Kidney glomerular epithelial cell (primary cell): ENCODE measurements at places on chromosomes 5 and 9.

GRCh38 chr9:136255896-136256890 lies 10.6 kb upstream of the QSOX2 start:
- DNase-seq, result no peak

DNA sequence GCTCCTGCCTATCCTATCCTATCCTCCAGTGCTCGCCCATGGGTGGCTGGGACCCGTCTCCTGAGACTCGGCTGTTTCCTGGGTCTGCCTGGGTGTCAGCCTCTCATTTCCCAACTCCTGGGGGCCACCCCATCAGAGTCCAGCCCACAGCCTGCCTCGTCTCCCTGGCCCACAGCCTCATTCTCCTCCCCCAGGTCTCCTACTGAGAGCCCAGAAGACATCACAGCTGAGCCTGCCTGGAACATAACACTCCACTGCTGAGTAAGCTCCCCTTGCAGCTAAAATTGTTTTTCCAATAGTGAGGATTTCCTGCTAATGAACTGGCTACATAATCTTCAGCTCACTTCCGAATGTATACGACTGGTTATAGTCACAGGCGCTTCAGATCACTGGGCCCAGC lies 95.3 kb downstream of the TTLL11 start:
- DNase-seq, result no peak

DNA sequence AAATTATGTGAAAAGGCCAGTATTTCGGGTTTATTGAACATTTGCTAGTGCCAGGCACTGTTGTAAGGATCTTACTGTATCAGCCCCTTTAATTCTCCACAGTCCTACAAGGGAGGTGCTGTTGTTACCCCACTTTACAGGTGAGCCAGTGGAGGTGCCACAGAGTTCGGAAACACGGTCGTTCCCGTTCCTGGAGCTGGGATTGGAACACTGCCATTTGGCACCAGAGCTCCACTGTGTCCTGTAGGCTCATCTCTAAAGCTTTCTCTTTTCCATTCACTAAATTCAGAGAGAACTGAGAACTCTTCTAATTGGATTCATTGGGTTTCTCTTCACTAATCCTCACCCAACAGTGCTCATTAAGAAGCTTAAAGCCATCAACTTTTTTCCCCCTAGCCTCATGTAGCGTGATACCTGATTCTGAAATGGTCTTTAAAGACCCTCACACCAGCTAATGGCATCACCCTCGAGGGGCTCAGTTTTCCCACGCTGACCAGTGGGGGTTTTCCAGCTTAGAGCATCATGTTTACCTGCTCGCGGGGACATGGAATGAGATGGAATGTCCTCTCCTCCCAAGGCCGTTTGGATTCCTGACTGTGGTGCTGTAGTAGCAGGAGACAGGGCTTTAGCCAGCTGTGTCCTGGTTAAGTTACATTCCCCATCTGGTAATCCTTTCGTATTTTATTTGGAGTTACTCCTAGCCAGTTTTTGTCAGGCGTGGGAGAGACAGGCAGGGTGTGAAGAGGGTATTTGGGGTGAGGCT lies 5.8 kb downstream of the ERGIC1 start:
- no peak for DNase-seq

DNA sequence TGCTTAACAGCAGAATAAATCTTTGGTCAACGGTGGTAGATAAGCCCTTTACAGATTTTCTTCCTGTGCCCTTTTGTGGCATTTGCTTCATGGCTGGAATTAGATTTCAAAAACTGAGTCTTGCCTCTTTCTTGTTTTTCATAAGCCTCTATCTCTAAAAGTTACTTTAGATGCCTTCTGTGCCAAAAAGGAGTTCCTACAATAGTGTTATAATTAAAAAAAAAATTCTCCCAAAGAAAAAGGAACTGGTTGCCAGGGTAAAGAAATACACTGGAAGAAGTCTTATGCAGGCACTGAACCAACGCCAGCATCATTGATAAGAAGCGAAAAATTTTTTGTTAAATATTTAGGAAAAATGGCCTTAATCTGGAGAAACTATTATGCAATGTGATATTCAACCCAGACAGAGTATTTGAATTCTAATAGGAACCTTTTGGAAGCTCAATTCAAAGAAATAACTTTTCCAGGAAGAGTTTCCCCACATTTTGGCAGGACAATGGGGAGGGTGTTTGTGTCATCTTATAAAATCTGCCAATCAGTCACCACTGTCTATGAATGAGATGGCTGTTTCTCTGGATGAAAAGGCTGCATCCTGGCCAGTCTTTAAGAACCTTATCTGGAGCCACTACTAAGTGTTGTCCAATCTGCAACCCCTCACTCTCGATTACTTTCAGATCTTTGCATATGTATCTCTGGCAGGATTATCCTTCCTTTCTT lies 608.1 kb downstream of the PDE4D start:
- DNase-seq, result no peak

DNA sequence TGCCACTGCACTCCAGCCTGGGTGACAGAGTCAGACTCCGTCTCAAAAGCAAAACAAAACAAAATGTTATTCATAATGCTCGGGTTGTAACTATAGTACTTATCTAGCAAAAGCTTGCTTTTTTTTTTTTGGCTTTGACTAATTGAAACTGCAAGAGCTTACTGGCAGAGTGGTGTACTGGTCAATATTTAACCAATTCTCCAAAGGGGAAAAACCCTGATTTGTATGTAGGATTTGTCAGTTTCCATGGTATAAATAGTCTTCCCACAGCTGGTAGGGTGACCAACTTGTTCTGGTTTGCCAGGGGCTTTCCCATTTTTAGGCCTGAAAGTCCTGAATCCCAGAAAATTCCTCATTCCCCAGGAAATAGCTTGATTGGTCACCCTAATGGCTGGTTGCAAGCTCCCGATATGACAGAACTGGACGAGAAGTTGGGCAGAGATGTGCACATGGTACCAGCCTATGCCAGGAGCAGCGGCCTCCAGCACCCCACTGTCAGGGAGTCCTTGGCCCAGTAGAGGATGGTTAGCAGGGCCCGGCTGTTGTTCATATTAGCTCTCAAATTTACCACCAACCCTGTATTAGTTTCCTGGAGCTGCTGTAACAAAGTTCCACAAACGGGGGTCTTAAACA lies 58.0 kb downstream of the FXN start:
- peak; percentile 87 for DNase-seq

DNA sequence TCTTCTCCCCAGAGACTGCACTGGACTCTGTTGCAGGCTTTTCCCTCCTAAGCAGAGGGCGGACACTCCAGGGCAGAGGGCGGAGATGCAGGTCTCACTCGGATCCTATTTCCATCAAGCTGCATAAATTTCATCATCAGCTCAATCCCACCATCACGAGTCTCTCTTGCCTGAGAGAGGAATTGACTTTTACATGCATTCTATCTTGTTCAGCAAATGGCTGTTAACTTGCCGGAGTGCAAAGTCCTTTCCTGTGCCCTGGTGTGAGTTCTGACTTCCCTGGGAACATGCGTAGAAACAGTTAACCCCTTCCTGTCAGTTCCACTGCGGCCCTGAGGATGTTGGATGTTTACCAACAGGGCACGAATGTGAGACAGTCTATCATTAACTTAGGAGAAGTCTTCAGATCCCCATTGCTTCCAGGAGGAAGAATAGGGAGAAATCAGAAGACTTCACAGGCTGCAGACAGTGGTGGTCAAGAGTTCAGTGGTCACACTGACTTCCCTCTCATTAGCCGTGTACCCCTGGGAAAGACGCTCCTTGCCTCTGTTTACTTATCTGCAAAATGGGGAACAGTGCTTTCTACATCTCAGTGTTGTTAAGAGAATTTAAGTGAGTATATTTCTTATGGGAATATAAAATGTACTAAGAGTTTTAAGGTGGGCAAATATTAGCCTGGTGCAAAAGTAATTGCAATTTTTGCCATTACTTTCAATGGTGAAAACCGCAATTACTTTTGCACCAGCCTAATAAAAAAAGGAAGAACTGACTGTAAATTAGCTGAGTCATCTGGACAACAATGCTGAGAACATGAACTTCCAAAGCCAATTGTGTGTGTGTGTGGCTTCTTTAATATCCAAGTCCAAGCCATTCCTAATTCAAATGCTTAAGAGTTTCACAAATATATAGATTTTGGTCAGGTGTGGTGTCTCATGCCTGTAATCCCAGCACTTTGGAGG lies 248.0 kb downstream of the DRD1 start:
- DNase-seq, result no peak

- no peak for DNase-seq
Measured at GRCh38 chr5:76705574-76705973, 10.4 kb upstream of the F2R start.

- no peak for DNase-seq
Measured at GRCh38 chr5:96001262-96001661, 39.6 kb upstream of the ELL2 start.

GRCh38 chr5:166582416-166582815 lies 1709.0 kb upstream of the WWC1 start:
- no peak for DNase-seq

DNA sequence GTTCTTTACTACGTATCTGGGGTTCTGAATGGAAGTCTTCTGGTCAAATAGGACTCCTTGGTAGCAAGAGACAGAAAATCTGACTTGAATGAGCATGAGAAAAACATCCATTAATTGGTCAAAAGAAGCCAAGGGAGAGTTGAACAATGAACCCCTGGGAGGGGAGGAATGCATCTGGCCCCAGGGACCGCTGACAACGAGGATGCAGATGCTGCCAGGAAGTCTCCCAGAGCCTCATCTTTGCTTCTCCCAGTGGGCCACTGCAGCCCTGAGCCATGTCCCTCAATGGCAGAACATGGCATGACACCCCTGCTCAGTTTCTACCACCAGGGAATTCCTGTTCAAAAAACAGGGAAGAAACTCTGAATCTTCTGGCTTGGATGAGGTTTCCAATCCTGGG lies 50.5 kb upstream of the ICE1 start:
- DNase-seq, result no peak

GRCh38 chr5:65924366-65925043 lies 1.9 kb upstream of the ERBIN start:
- DNase-seq, result no peak

GRCh38 chr5:97119007-97119390 lies 23.4 kb downstream of the LIX1 start:
- DNase-seq, result no peak

GRCh38 chr5:165565911-165566310 lies 2060.5 kb downstream of the MAT2B start:
- DNase-seq, result no peak

GRCh38 chr5:170312301-170312595 lies 14.7 kb upstream of the LCP2 start:
- no peak for DNase-seq

DNA sequence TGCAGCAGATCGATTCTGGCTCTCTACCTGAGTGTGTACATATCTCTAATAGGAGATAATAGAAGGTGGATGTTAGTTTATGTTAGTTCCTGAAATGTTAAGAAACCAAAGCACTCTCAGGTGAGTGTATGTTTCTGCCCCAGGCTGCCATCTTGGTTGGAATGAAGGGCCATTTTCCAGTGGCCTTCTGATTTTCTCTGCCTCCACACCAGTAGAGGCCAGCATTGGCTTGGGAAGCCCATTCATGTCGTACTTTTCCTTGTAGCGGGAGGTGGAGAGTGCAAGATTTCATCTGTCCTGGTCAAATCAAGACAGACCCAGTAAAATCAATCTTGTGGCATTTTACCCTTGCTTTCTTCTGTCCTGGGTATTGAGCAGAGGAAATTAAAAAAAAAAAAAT lies 91.0 kb downstream of the GAS1 start:
- no peak for DNase-seq

- DNase-seq, result no peak
Measured at GRCh38 chr5:64914396-64914795, 145.7 kb downstream of the CWC27 start.

- DNase-seq, result no peak
Measured at GRCh38 chr5:175855041-175855720, 16.2 kb upstream of the CPLX2 start.

GRCh38 chr9:128093011-128093410 lies 25.0 kb downstream of the SLC25A25 start:
- no peak for DNase-seq

DNA sequence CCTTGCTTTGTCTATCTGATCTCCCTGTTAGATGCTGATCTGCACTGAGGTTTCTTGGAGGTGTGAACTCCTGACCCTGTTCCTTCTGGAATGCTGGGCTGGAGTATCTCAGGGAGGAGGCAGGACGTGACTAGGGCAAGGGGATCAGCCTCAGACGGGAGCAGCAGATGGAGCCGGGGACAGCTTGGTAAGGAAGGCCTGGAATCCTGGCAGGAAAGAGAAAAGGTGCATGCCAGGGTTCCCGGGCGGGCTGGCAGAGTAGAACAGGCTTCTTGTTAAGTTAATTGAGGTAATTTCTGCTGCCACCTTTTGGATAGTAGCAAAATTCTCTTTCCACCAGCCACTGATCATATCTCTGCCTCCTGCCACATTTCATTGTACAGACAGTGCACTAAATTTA lies 180.9 kb downstream of the ZNF462 start:
- DNase-seq, result no peak

DNA sequence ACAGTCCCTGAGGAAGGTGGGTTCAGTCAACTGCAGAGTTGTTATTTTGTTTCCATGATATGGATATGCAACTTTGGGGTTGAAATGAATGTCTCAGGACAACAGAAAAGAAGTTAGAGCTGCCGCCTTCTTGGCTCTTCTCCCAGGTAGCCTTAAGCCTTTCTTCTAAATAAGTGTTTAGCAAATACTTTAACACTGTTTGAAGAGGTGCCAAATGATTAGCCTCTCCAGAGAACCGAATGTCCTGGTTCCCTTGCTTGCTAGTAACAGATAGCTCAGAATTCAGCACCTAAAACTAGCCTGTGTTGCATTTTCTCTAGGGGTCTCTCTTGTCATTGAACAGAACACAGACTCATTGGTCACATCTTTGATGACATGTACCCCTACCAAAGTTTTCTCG lies 127.7 kb upstream of the PIK3R1 start:
- DNase-seq, result no peak

DNA sequence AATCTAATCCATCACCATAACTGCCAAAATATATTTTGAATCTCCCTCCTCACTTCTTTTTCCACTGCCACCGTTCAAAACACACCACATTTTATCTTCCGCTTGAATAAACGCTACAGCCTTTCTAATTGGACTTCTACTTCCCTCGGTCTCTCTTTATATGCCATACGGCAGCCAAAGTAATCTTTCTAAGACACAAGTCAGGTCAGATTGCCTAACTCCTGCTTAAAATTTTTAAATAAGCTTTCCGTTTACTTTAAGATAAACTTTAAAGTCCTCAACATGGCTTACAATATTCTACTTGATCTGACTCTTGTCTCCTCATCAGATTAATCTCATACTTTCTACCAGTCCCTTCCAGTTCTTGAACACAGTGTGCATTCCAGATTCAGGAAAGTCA lies 9.7 kb downstream of the AFF4 start:
- DNase-seq, result no peak

GRCh38 chr5:10488144-10488543 lies 46.5 kb downstream of the ROPN1L start:
- no peak for DNase-seq

GRCh38 chr5:56421246-56422075 lies 188.3 kb upstream of the ANKRD55 start:
- no peak for DNase-seq
